Stimulated activated CD8-positive, alpha-beta memory T cell treated with anti-CD3 and anti-CD28 coated beads, Interleukin-12 subunit alpha, Interleukin-12 subunit beta, amount 100 ng/mL, for 1 hour (primary cell): ENCODE measurements at places on chromosomes 4 and X.

- peak; percentile 43 for DNase-seq
Measured at GRCh38 chrX:150575419-150575814, 7.0 kb downstream of the MTM1 start.

DNA sequence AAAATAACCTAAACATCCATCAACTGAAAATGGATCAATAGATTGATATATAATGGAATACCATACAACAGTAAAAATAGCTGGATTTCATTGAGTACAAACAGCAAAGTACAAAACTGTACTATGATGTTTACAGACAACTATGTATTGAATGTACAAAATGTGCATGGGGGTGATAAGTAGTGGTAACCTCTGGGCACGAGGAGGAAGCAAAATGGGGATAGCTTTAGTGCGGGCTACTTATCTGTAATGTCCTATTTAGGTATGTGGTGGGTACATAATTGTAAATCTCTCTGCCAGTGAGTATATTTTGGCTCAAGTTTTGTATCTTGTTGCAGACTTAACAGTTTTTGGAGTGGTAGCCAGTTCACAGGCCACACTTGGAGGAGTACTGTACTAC lies 123.6 kb downstream of the STAG2 start:
- no peak for DNase-seq

GRCh38 chr4:143668930-143669552 lies 31.4 kb downstream of the FREM3 start:
- DNase-seq = no peak

DNA sequence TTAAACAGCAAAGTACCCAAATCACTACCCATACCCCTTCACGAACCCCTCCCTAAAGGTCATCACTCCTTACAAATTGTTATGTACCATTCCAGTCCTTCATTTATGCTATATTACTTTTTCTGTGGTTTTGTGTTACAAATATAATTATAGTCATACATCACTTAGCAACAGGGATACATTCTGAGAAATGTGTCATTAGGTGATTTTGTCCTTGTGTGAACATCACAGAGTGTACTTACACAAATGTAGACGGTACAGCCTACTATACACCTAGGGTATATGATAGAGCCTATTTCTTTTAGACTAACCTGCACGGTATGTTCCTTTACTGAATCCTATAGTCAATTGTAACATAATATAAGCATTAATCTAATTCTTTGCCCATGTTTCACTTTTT lies 61.9 kb downstream of the ASB9 start:
- no peak for DNase-seq

- DNase-seq = no peak
Measured at GRCh38 chr4:13559413-13559812, 15.1 kb upstream of the NKX3-2 start.

- DNase-seq = no peak
Measured at GRCh38 chrX:47093248-47093647, 15.0 kb downstream of the RGN start.

DNA sequence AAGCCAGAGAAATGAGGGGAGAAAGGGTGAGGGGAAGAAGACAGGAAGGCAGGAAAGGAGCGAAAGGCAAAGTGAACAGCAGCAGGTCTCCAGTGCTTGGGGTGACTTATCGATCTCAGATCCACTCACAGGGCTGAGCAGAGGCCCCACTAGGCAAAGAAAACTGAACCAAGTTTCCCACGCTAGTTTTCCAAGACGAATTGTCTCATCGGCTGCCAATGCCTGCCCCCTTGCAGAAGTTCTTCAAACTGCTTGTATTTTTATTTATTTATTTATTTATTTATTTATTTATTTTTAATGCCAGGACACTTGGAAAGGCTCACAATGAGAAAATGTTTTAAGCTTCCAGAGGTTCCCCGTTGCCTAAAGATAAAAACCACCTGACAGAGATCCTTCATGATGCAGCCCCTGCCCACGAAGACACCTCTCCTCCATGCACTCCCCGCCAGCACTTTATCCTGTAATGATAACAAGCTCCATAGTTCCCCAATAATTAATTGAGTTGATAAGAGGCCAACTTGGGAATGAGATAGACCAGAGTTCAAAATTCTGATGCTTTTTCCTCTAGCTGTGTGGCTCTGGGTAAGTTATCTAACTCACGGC lies 43.2 kb downstream of the QDPR start:
- no peak for DNase-seq

GRCh38 chr4:159383562-159383931 lies 280.7 kb downstream of the RAPGEF2 start:
- no peak for DNase-seq

- DNase-seq = no peak
Measured at GRCh38 chr4:71221510-71222466, 117.0 kb upstream of the SLC4A4 start.

DNA sequence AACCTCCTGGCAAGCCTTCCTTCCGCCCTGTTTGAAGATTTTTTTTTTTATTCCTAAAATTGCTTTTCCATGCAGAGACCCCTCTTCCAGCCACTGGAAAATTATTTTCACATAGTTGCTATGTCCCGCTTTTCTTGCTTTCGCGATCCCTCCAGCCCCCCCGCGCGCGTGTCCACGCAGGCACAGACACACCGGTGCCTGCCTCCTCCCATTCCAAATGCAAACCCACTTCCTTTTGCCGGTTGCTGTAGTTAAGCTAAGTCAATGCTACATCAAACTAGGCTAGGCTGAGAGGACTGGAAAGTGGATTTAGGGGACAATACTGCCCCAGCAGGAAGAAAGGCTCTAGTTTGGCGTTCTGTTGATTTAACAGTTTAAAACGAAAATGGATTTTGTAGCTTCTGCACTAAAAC lies 111.0 kb downstream of the DHX15 start:
- DNase-seq = no peak

DNA sequence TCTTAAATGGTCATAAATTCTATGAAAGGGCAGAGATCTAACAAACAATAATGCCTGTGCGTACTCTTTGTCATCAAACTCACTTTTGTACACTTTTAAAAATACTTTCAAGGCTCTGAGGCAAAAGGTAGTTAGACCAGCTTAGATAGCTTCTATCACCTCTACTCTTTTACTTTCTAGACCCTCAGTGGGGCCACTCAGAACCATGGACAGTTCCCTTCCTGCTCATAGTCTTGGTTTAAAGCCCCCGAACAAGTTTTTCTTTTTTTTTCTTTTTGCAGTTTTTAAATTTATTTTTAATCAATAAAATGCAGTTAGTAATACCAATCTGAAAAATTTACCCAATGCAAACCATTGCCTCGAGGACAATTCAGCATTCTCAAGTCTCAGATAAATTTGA lies 460.5 kb upstream of the CNKSR2 start:
- DNase-seq = no peak

GRCh38 chr4:108072300-108072699 lies 82.6 kb downstream of the HADH start:
- peak; percentile 42 for DNase-seq

DNA sequence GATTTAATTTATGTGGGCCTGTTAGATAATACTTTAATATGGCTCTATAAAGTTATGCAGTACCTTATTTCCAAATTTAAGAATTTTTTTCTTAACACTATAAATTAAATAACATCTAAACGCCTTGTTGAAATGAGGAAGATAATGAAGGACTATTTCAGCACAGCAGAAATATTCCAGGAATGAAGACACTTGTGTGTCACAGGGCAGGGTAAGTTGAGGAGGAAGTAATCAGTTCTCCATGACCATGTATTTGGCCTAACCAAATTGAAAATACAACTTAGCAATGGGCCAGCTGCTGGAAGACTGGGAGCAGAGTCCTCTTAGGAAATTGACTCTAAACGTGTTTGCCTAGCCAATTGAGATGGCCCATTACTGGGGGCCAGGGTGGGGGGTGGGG lies 16.9 kb downstream of the CXCL3 start:
- DNase-seq = no peak

- DNase-seq = no peak
Measured at GRCh38 chrX:9130031-9130430, 96.1 kb upstream of the FAM9B start.

GRCh38 chr4:7721984-7722551 lies 217.6 kb downstream of the AFAP1 start:
- DNase-seq = no peak

GRCh38 chr4:150415213-150415612 lies 166.7 kb upstream of the MAB21L2 start:
- no peak for DNase-seq

GRCh38 chr4:139777757-139778156 lies 112.1 kb downstream of the MGST2 start:
- no peak for DNase-seq

GRCh38 chr4:120622601-120623000 lies 299.9 kb downstream of the PRDM5 start:
- DNase-seq = no peak

GRCh38 chr4:138901177-138901576 lies 114.4 kb upstream of the NOCT start:
- DNase-seq = no peak

GRCh38 chr4:95572304-95572991 lies 23.7 kb upstream of the UNC5C start:
- no peak for DNase-seq

DNA sequence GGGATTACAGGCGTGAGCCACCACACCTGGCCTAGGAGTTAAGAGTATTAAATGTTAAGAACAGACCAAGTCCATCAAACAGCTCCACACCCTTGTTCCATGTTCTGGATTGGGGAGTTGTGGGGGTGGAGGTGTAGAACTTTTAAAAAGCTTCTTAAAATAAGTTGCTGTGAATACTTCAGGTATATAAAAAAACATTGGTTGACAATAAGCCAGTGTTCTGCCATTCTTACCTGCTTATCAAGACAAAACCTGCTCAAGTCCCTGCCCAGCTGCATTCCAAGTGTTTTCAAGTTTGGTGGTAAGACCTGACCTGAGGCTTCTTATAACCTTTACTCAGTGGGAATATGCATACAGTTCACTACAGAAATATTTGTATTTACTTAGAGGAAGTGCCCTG lies 6.4 kb downstream of the RBM3 start:
- DNase-seq = no peak

DNA sequence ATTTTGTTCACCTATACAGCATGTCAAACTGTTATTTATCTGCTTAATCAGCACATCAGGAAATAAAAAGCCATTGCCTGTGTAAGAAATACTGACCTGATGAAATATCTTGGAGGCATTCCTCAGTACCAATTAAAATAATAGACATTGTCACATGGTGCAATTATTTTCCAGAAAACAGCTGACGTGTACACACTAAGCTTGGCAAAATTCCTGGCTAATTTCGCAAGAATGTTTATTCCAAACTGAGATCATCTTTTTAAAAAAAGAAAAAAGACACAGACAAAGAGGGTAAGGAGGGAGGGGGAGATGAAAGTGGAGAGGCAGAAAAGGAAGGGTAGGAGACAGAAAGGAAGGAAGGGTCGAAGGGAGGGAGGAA lies 61.9 kb upstream of the NFKB1 start:
- no peak for DNase-seq

DNA sequence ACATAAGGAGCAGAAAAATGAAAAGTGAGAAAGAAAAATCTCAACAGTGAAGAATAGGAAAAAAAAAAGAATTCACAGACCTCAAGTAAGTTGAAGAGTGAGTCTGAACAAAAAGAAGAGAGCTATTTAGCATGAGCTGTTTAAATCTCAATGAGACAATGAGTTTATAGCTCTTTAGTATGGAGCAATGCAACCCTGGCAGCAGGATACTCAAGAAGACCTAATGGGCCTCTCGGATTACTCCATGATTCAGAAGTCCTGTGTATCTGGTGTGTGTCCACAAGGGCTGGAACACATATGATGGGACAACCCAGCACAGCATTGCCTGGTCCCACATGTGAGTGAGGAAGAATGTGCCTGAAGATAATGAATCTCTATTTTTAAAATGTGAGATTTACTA lies 563.1 kb upstream of the INTU start:
- no peak for DNase-seq

GRCh38 chrX:69031181-69031580 lies 134.1 kb downstream of the PJA1 start:
- DNase-seq = no peak

GRCh38 chrX:1554469-1555210 lies 17.7 kb upstream of the P2RY8 start:
- DNase-seq = no peak

- no peak for DNase-seq
Measured at GRCh38 chrX:38664285-38664684, 102.9 kb downstream of the TSPAN7 start.

- DNase-seq = no peak
Measured at GRCh38 chr4:139419388-139419914, 34.5 kb upstream of the RAB33B start.

DNA sequence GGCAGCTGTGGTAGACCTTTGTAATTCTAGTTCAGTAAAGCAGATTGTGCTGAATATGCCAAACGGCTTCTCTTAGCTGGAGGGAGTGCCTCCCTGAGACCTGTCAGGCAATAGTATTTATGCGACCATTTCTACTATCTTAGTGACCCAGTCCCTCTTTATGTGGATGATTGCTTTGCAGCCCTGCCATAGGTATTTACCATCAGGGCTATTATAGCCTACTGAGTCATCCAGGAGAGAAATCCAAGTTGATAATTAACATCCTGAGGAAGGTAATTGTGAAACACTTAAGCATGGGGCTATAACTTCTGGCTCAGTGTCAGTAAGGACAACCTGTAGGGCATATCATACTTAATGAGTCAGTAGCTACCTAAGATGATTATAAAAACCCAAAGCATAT lies 103.9 kb upstream of the MAOA start:
- no peak for DNase-seq

- no peak for DNase-seq
Measured at GRCh38 chrX:16484338-16484737, 165.6 kb upstream of the S100G start.

DNA sequence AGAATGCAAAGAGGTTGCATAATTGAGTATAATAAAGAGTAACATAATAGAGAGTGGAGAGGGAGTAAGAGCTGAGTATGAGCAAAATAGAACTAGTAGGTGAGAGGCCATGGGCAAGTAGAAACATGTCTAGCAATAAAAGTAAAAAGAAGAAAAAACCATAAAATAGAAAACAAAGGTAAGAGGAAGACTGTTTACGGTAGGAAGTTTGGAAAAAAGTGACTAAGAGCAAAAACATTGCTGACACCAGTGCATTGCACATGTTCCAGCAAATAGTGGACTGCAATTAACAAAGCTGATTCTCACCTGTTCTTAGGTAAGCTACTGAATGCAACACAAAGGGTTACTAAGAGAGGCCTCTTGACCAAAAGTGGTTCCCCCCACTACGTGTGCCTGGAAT lies 202.9 kb downstream of the TEX13A start:
- DNase-seq = no peak

- DNase-seq = no peak
Measured at GRCh38 chrX:100652266-100652665, 8.3 kb downstream of the SRPX2 start.
